Activated CD4-positive, CD25-positive, alpha-beta regulatory T cell treated with anti-CD3 and anti-CD28 coated beads, Interleukin-2, amount 50 U/mL, for 72 hours (primary cell): ENCODE measurements at places on chromosomes 11 and 22.

DNA sequence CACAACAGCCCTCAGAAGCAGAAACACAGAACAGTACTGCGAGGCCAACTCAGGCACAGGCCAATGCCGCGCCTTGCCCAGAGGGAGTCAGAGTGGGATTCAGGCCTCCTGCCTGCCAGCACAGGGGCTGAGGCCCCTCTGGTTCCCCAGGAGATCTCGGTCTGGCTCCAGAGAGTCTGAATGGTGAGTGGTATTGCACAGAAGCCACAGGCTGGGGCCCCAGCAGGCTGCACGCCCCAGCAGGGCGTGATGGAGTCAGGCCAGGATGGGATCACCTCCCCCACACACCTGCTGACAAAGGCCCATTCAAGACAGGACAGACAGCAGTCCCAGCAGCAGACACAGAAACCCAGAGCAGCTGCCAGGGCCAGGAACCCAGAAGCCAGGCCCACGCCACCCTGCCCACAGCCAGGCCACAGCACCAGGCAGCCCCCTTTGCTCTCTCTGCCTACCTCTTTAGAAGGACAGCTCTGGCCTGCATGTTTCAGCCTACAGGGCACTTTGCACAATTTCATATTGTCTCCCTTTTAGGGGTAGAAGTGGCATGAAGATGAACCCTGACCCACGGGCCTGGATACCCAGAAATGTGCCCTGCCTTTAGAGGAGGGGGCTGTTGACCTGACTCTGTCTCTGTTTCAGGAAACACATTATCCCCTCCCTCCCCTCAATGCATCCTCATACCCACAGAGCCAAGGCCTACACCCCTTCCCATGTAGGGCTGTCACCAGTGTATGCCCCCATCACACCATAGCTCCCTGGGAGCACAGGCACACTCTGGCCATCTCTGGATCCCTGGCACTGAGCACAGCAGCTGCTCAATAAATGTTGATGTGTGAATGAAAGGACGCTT is 6.1 kb downstream of the FXYD6 start:
- no peak for DNase-seq

- no peak for DNase-seq
These were observed 150.3 kb downstream of the LRRC4C start for GRCh38 chr11:41309111-41309522.

GRCh38 chr11:60764879-60765278 is 8.2 kb downstream of the MS4A15 start:
- no peak for DNase-seq

- no peak for DNase-seq
These were observed 26.3 kb upstream of the RFPL3 start for GRCh38 chr22:32331236-32331917.
